ENCODE measurements at places on chromosomes 4 and X.

GRCh38 chr4:145842224-145842887 lies 96.3 kb downstream of the ZNF827 start:
- no peak for DNase-seq

DNA sequence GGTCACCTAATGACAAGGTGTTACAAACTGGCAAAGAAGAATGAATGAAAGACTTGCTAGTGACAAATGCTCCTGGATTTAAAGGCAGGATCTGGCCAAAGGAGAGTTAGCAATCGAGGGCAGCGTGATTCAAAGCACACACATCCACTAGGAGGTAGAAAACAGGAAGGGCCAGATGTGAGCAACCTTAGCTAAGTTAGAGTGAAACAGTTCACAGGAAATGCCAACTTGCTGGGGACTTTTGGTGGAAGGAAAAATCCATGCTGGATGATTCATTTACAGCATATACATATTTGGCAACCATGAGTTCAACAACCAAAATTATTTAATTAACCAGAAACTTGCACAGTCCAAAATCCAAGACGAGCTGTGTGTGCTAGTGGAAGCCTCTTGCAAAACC lies 276.9 kb downstream of the PTTG2 start:
- DNase-seq = no peak

GRCh38 chr4:152643153-152644035 lies 36.4 kb downstream of the TMEM154 start:
- no peak for DNase-seq

- no peak for DNase-seq
Measured at GRCh38 chrX:96578781-96579180, 105.9 kb upstream of the DIAPH2 start.

DNA sequence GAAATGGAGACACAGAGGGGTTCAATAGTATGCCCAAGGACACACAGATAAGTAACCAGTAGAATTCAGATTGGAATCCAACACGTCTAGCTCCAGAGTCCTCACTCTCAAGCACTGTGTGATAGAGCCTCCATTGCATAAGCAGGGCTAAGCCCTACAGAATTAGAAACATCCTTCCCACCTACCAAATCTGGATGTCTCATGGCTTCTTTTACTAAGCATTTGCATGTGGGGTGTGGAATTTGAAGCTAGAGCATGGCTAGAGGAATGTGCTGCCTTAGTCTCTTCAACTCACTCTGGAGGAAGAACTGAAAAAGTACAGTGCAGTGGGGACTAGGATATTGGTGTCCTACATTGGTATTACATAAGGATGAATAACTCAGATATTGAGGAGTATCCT lies 119.4 kb downstream of the MFAP3L start:
- no peak for DNase-seq

DNA sequence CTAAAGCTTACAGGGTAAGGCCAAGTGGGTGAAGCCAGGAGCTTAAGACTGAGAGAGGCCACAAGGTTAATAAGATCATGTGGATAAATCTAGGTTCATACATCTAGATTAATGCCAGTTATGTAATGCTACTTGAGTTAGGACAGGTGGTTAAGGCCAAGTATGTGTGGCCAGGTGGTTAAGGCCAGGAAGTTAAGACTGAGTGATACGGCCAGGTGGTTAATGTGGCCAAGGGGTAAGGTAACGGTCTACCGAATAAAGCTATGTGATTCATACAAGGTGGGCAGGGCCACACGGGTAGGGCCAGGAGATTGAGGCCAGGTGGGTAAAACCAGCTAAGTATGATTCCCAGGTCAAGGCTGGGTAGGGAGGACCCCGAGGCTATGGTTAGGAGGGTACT lies 223.0 kb downstream of the TACR3 start:
- no peak for DNase-seq

DNA sequence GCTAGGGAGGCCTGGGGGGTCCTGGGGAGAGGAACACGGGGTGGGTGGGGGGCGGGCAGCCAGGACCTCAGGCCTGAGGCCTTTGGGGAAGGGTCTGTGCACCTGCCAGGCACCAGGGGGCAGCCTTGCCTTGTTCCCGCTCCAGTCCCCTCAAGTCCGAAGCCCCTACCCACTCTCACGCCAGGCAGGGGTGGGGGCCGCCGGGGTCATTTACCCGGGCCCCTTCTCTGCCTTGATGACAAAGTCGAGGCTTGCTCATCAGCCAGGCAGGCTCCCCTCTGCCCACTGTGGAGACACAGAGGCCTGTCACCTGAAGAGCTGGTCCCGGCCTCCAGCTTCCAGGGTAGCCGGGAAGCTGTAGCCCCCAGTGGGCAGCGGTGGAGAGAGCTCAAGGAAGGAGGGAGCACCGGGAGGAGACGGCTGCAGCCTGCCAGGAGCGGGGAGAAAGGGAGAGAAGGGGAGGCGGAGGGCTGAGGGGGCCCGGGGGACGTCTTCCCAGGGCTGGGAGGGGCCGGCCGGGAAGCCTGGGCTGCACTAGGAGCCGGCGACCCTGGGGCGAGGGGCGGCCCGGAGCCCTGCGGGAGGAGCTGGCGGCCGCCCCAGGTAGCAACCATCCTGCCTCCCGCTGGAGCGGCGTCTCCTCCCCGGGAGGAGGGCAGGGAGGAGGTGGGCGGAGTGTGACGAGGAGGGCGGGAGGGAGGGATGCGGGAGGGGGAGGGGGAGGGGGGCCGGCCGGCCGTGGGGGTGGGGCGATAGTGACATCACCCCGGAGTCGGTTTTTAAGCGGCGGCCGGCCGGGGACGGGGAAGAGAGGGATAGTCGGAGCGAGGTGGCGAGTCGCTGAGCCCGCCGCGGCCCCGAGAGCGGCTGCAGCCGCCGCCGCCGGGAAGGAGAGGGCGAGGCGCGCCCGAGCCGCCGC lies at the start of gene SLC6A8:
SLC6A8 (plus strand) TSS at position 806 of the 919 bp plus-strand sequence. CDS start 649 bp downstream, outside the sequence.
- no peak for DNase-seq

DNA sequence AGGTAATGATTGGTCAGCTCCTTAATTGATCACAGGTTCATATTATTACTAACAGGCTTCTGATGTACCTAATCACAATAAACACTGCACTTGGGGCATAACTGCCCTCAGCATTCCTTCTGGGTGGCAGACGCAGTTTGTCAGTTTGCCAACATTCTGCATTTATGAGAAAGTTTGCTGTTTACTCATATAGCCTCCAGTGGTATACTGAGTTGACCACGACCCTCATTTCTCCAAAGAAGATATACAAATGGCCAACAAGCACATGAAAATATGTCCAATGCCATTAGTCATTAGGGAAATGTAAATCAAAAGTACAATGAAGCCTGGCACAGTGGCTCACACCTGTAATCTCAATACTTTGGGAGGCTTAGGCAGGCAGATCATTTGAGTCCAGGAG lies 26.3 kb downstream of the EFHC2 start:
- no peak for DNase-seq

DNA sequence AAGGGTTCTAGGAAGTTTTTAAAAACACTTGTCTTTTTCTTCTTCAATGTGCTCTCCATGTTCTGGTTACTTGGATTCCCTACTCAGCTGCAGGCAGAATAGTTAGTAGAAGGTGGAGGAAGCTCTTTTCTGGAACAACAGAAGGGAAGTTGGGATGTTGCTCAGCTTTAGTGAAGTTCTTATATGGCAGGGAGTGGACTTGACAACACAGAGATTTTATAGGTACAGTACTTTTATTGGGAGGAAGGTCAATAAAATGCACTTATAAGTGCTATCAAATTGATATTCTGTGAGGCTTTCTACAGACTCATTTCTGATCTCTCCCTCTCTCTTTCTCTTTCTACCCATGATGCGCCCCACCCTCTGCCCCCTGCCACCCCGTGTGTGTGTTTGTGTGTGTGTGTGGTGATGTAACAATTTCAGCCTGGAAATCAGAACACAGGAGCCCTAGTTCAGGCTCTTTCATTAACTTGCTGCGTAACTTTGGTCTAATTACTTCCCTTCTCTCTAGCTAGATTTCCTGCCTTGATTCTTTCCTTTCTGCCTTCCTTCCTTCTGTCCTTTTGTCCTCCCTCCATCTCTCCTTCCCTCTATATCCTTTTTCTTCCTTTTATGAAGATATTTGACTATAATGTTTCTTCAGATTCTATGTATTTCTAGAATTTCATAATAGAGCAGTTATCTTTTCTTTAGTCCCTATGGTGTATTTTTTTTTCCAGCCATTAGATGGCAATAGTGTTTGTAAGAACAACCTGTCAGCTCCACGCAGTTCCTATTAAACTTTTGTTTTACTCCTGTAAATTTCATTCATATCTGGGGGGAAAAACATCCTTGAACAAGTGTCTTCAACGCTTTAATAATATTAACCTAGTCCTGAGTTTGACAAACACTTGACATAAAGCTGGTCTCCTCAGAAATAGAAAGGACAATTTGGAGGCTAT lies 37.1 kb downstream of the HEPH start:
- DNase-seq = no peak

DNA sequence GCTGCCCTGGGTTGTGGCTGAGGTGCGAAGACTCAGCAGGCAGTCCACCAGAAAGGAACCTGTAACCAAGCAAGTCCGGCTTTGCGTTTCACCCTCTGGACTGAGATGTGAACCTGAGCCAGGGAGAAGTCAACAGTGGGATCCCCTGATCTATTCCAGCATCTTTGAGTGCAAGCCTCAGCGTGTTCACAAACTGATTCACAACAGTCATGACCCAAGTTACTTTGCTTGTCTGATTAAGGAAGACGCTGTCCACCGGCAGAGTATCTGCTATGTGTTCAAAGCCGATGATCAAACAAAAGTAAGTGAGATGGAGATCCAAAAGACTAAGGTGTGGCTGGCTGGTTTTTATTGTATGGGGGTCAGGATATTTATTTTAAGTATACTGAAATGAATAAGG lies 11.3 kb downstream of the TBC1D1 start:
- DNase-seq = no peak

- no peak for DNase-seq
Measured at GRCh38 chr4:52833941-52834525, 28.1 kb upstream of the RASL11B start.

- DNase-seq = no peak
Measured at GRCh38 chr4:73860181-73860580, 7.1 kb downstream of the PF4V1 start.

GRCh38 chrX:724256-724655 lies 93.7 kb downstream of the SHOX start:
- no peak for DNase-seq

DNA sequence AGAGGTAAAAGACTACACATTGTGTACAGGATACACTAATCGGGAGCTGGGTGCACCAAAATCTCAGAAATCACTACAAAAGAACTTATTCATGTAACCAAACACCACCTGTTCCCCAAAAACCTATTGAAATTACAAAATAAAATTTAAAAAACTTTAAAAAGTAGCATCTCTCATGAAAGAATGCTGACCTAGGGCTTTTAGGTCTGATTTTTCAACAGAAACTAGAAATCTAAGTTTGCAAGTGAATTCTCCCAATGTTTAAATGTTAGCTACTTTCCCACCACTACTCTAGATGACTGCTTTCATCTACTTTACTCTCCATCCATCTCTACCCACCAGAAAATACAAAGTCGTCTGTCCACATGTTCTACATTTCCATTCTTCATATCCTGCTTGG lies 1447.7 kb downstream of the RPA4 start:
- no peak for DNase-seq

GRCh38 chr4:41935652-41936021 lies 408 bp downstream of the TMEM33 start:
- no peak for DNase-seq

DNA sequence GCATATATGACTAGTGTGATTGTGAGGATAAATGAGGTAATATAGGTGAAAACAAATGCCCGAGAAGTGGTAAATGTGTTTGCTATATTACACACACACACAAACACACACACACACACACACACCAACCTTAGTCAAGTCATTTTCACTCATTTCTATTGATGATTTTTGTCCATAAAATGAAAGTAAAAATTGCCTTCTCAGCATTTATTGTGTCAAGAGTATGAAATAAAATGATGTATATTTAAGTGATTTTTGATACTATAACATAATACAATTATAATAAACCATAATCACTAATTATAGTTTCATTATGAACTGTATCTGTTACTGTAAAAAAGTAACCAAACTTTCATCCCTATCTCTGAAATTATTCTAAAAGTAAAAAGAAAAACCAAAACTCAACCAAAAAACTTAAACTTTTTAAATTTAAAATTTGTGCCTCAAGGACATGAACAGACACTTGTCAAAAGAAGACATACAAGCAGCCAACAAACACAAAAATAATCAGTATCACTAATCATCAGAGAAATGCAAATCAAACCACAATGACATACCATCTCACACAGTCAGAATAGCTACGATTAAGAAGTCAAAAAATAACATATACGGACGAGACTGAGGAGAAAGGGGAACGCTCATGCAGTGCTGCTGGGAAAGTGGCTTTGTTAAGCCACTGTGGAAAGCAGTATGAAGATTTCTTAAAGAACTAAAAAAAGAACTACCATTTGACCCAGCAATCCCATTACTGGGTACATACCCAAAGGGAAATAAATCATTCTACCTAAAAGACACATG lies 601.0 kb downstream of the TMA16 start:
- DNase-seq = no peak

DNA sequence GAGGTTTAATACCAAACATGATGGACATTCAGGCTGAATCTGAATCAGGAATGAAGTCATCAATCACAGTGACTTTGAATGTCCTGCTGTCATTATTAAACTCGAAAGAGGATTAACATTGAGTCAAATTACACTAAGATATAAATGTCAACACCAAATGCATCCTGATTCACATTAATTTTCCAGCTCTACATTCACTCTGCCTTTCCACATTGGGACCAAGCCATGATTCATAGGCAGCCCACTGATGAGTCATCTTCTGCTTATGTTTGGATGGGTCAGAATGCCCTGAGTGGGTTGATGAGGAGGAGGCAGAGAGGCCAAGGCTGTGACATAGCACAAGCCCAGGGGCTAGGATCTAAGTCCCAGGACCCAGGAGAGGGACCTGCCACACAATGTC lies 247.6 kb upstream of the RPS6KA3 start:
- no peak for DNase-seq

DNA sequence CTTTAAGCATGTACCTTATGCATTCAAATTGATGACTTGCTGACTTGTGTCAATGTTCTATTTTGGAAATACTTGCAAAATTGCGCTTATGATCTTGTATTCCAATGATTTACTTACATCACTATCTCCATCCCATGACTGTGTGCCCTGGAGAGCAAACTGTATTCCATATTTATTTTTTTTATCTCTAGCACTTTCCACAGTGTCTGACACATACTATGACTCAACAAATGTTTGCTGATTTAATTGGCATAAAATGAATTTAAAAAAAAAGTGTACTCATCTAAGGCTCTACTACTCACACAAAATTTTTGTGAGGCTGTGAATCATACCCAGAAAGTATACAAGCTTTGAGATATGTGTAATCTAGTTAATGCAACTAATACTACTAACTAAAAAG lies 1066.8 kb upstream of the ADGRL3 start:
- no peak for DNase-seq

GRCh38 chrX:107710617-107711391 lies 64.8 kb downstream of the TSC22D3 start:
- DNase-seq = no peak

DNA sequence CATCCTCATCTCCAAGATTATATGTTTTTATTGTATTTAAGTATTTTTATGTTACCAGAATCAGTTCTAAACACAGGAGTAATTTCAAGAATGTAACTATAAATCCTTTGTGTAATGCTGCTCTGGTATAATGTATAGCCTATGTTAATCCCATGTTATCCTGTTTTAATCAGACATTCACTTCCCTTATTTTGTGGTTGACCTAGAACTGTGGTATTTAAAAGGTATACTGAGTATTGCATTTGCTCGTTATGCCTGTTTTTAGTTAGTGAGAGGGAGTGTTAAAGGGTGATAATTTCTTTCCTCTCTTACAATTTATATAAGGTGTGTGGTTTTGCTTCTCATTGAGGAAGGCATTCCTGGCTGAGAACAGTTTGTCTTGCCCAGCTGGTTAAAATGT lies 26.2 kb downstream of the MTM1 start:
- no peak for DNase-seq

Data from stimulated activated CD4-positive, alpha-beta T cell treated with anti-CD3 and anti-CD28 coated beads, Interleukin-1b, Interleukin-23, amount 100 ng/mL, for 1 hour (primary cell).